SHP77 treated with DMSO at 0.1 percent for 48 hours (cell line): ENCODE measurements at places on chromosomes 16 and 17.

DNA sequence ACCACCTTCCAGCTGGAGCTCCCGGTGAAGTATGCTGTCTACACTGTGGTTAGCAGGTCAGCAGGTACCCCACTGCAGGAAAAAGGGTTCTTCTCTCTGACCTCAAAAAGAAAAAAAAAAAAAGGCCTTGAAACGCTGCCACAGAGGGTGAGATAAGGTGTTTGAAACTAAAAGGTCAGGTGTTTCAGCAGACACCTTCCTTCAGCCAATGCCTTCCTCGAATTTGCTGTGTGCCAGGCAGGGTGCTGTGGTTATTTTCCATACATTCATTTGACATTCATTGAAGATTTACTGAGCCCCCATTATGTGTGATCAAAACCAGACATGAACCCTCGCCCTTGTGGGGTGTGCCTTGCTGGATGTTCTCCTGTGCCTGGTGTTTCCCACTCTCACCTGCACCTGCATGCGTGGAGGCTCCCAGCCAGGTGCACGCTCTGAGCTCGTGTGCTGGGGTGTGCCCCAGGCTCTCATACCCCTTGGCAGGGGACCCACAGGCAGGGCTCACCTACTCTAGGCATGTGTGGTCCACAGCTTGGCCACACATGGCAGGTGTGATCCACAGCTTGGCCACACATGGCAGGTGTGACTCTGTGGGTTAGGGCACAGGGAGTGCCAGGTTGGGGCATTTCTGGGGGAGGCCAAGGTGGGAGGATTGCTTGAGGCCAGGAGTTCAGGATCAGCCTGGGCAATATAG, 15.8 kb upstream of the ITGAD start:
- DNase-seq = no peak

GRCh38 chr17:29948448-29949215, 7.2 kb downstream of the EFCAB5 start:
- DNase-seq = no peak

GRCh38 chr17:64081802-64082799, 47.8 kb downstream of the ERN1 start:
- DNase-seq = peak; percentile 37

DNA sequence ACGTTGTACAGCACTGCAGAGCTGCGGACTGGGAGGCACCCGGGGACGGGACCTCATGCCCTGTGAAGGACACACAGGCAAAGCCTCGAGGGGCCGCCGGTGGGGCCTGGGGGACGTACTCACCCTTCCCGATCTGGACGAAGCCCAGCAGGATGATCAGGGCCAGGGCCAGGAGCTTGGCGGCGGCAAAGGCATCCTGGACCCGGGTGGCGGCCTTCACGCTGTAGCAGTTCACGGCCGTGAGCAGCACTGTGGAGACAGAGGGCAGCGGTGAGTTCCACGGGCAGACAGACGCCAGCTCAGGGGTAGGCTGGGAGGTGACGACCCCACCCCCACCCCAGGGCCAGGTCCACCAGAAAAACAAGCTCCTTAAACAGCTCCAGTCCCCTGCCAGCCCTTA, 17.7 kb downstream of the SLC7A5 start:
- no peak for DNase-seq

DNA sequence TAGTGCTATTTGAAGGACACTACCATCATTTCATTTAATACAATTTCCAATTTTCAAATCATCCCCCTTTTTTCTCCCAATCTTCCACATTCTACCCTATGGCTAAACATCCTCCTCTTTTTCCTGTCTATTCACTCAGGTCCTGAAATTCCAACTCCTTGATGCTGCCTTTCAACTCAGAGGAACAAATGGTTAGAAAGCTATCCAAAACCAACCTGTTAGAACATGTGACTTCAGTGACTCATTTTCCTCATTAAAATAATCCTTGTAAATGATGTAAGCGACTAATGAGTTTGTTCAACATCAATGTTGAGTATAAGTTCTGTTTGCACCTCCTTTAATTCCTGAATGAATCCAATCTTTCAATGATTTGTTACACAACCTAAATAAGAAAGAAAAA, 5.5 kb downstream of the PSMD12 start:
- no peak for DNase-seq

GRCh38 chr16:78385086-78385805, 285.8 kb downstream of the WWOX start:
- DNase-seq = no peak

DNA sequence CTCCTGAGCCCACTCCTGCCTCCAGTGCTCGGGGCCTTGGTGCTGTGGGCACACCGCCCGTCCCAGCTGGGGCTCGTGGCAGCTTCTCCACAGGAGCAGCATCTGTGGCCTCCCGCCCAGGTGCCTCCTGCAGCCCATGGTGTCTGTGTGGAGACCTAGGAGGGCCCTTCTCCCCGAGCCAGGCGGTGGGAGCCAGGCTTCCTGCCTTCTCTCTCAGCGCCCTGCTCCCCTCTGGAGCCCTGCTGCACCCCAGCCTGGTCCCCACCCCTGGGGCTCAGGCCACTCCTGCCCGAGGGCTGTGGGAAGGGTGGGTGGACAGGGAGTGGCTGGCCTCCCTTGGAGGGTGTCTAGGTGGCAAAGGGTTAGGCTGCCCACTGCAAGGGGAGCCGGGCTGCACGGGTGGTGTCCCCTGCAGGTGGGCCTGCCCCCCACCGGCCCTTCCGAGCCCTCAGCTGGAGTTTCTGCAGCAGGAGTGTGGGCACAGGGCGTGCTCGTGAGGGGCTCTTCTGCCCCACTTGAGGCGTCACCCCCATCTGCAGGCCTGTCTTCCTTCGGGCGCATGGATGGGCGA, 11.0 kb downstream of the CENPX start:
- no peak for DNase-seq
